NCI-H69 (cell line): ENCODE measurements at places on chromosomes 2 and 18.

GRCh38 chr18:34223164-34223892 lies 1.4 kb downstream of the NOL4 start:
- DNase-seq = peak; percentile 97

- DNase-seq = no peak
Measured at GRCh38 chr2:101718479-101718878, 21.0 kb downstream of the MAP4K4 start.

DNA sequence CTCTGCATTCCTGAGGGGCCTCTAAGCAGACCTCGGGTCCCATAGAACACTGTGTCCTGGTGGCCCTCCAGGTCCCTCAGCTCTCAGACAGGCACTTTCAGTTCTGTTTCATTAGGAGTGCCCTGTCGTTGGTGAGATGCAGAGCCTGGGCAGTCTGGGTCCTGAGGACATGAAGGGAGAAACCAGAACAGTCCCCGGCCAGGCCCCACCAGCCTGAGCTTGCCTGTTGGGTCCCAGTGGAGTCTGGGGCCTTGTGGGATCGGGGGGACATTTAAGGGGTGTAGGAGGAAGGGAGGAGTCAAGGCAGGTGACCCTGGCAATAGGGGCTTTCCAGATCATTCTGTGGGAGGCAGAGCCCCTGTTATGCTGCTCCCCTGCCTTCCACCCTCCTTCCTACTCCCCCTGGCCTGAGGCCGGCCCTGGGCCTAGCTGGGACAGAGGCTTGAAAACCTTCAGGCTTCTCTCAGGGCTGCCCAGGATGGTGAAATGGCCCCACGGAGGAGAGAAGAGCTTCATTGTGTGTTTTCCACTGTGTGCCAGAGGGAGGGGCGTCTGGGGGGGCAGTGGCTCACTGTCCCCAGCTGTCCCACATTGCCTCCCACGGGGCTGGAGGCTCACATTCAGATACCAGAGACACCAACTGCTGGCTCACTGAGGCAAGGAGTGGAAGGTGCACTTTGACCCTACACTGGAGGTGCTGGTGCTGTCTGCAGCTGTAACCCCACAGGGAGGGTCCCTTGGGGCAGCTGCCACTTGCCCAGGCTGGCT lies 26.6 kb upstream of the CATIP start:
- no peak for DNase-seq

DNA sequence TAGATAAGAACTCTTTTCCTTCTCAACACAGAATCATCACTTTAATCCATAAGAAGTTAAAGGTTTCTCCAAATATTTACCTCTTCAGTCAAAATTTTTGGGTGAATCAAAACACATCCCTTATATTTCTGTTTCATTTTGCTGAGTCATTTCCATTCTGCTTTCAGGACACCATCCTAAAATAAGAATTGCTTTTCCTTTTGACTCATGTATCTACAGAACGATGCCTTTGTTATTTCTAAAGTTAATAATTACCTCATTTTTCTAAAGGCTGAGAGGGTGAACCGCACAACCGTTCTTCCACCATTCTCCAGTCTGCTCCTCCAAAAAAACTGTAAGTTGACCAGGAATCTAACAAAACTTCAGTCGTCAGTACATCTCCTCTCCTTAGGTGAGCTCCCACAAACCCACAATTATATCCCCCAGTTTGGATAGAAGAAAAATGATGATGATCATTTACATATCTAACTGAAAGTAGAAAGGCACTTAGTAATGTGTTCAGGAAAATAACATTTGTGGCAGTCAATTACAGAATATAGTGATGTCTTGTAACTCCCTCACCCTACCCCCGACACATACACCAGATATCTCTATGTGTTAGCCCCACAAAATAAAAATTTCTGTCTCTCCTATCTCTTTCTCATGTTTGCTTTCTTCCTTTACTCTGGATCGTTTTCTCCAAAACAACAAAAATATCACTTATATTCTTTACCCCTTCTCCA lies 162.5 kb downstream of the RAD51AP2 start:
- no peak for DNase-seq

GRCh38 chr2:15201009-15201408 lies 360.1 kb downstream of the NBAS start:
- no peak for DNase-seq

- peak; percentile 70 for DNase-seq
Measured at GRCh38 chr2:221514305-221515040, 57.6 kb downstream of the EPHA4 start.

GRCh38 chr2:219642069-219642454 lies 14.6 kb downstream of the SLC4A3 start:
- DNase-seq = no peak

DNA sequence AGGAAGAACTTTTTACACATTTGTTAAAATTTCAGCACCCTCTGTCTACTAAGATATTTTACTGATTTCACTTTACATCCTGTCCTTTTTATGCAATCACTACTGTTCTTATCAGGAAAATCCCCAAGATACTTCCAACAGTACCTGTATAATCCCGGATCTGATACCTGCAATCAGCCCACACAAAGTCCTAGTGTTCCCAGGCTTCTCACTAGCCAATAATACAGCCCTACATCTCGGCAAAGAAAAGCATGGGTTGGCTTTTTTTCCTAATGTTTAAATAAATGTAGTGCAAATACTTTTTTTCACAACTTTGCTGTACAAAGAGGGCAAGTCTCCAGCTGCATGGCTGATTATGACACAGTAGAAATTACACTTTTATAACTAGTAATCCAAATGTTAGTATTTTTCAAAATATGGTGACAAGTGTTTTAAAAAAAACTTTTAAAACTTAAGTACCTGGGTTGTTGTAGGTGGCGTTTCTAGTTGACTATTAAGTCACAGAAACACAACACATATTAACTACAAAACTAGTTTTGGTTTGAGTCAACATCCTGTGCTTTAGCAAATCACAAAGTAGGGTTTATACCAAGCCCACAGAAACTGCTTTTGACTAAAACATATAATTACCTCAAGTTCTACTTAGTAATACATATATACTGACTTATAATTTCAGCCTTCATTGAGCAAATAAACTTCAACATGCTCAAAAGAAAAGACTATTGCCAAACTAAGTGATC lies 19.5 kb downstream of the CNOT11 start:
- DNase-seq = no peak

DNA sequence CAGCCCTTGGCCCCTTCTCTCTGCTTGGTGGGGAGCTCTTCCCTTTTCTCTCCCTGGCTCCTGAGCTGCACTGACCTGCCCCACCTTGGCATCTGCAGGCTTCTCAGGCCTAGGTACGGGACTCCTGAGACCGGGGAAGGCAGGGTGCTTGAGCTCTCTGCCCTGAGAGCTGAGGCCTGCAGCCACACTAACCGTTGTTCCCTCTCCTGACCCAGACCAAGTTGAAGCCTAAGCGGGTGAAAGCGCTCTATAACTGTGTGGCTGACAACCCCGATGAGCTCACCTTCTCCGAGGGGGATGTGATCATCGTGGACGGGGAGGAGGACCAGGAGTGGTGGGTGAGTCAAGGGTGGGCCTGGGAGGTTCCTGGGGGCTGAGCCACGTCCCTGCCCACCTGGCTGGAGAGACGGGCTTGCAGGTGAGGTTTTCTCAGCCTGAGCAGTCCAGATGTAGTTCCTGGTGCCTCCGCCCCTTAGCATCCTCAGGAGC lies 22.2 kb downstream of the ITGB1BP1 start:
- DNase-seq = no peak

DNA sequence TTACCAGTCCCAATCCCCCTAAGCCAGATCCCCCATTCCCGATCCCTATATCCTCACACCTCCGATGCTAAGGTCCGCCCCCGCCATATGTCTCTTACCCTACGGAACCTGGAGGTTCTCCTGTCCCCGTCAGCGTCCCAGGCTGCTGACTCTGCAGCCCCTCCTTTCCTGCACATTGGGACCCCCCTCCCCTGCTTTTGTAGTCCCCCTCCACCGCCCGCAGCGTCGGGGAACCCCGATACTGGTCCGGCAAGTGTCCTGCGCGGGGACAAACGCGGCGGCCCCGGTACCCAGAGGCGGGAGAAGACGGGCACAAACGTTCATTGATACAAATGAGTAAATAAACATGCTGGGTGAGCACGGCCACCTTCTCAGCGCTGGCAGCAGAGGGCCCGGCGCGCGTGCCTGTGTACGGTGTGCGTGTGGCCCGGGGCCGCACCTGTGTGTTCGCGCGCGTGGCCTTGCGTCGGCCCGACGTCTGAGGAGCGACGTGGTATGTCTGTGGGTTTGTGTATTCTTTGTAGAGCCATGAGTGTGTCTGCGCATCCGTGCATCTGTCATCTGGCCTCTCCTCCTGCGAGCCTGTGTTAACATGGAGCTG lies 2.0 kb upstream of the CYP26B1 start:
- peak; percentile 29 for DNase-seq

DNA sequence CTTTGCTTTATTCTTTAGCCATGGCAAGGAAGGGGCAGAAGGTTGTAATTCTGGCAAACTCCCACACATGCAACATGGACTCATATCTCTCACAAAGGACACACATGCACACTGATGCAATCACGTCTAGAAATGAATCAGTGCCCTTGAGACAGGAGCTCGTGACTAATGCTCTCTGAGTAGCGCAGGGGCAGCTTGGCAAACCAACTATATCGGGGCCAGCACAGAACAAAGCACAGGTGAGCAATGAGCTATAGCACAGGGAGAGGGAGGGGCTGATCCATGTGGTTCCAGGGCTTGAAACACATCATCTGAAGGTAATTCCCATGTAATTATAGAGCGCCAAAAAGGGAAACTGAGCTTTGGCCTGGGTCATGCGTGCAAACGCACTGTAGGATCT lies 165.2 kb upstream of the KLF7 start:
- peak; percentile 93 for DNase-seq

- DNase-seq = peak; percentile 90
Measured at GRCh38 chr2:208545403-208546042, 138.9 kb downstream of the PTH2R start.

- DNase-seq = no peak
Measured at GRCh38 chr2:17541531-17541950, 1.0 kb downstream of the VSNL1 start.

- no peak for DNase-seq
Measured at GRCh38 chr18:9175115-9175514, 38.5 kb downstream of the ANKRD12 start.

GRCh38 chr2:234313558-234313957 lies 183.3 kb downstream of the ARL4C start:
- no peak for DNase-seq

GRCh38 chr2:233358335-233358734 lies 4.0 kb downstream of the DGKD start:
- no peak for DNase-seq

DNA sequence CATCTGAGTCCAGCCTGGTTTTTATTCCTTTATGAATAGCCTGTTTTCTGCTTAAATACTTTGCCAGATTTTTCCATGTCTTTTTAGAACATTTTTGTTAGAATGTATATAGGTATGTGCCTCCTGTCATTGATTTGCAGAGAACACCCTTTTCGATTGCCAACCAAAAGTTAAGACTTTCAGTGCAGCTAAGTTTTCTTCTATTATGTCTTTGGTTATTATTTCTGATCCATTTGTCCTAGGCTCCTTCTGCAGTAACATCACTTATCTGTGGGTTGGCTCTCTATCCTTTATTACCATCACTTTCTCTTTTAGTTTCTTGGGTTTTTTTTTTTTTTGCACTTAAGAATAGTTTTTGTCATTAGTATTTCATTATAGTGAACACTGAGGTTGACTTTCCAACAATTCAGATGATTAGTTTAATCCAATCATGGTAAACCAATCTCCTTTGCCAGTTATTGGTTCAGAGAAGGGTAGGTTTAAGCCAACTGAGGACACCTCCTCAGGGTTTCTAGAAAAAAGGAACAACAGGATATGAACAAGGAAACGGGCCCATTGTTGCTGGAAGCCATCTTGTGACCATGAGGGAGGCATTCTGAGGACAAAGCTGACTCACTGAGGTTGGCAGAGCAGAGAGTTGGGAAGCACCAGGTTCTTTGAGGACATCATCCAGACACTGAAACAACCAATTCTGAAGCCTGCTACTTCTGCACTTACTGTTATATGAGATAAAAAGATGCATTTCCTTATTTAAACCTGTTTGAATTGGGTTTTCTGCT lies 37.9 kb upstream of the GBX2 start:
- DNase-seq = no peak

GRCh38 chr2:10362898-10363454 lies 60.3 kb downstream of the HPCAL1 start:
- no peak for DNase-seq

GRCh38 chr2:167553635-167554034 lies 665.4 kb downstream of the XIRP2 start:
- no peak for DNase-seq

DNA sequence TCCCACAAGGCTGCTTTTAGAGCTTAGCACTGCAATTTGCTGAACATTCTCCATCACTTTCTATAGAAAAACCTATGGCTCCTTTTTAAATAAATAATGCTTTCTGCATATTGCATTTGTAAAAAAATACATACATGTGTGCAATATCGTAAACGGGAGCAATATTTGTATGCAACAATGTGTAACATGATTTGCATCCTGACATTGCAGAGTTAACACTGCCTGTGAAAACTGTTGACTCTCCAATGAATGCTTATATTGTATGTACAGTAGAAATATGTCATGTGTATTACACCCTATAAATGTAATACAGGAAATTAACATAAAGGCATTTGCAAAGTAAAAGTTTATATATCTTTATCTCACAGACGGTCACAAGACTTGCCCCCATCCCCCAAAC lies 135.0 kb upstream of the PIEZO2 start:
- no peak for DNase-seq

- DNase-seq = no peak
Measured at GRCh38 chr18:72342933-72343332, 201.2 kb downstream of the CBLN2 start.

GRCh38 chr2:204691911-204692510 lies 146.7 kb downstream of the PARD3B start:
- DNase-seq = peak; percentile 77

DNA sequence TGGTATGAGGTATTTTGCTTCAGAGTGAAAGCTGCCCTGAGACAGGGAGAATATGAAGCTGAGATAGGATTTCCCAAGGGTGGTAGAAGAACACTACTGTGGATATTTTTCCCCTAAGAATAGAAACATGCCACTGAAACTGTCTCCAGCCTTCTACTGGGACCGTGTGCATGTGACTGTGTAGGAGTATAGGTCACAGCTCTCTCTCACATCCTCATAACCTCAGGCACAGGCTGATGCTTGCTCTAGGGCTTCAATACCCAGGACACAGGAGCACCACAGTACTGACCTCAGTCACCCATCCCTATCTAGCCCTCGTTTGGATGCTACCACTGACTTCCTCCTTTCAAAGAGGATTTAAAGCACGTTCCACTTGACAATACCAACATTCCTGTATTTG lies 67.2 kb downstream of the REV1 start:
- DNase-seq = no peak

GRCh38 chr18:10530852-10531251 lies 5.0 kb downstream of the NAPG start:
- DNase-seq = no peak
